NK-92 treated with Interleukin-12 subunit alpha and Interleukin-12 subunit beta, amount 100 ng/mL, for 24 hours (cell line): ENCODE measurements at places on chromosomes 7 and 10.

DNA sequence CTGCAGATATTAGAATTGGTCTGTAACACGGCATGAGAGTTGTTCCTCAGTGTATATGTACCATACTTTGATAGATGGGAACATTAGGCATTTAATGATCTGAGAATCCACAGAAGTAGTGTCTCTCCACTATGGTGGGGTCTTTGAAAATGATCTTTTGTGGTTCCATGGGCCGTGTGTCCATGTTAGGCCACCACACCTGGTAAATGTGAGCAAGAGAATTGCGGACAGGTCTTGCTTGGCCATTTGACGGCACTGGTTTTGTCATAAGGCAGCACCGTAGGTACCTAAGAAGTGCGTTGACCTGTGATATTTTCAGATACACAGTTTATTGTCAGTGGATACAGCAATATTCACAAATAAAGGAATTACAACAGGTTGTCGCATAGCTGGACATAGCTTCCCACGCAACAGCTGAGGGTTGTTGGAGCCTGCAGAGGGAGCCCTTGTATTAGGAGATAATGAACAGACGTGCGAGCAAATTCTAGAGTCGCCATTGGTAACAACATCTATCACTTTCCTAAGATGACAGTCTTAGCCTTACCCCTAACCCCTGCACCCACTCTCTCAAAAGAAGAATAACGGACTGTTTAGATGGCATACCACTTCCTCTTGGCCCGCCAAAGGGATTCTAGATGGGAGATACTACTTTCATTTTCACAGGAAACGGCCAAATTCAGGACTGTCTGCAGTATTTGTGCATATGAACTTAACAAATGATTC, 111.4 kb downstream of the COL28A1 start:
- DNase-seq = no peak

- no peak for DNase-seq
These were observed 415.0 kb downstream of the SFMBT2 start for GRCh38 chr10:6995831-6996230.

GRCh38 chr7:131522325-131522930, 34.0 kb downstream of the PODXL start:
- no peak for DNase-seq

- no peak for DNase-seq
These were observed 24.9 kb downstream of the C10orf120 start for GRCh38 chr10:122674781-122675180.

DNA sequence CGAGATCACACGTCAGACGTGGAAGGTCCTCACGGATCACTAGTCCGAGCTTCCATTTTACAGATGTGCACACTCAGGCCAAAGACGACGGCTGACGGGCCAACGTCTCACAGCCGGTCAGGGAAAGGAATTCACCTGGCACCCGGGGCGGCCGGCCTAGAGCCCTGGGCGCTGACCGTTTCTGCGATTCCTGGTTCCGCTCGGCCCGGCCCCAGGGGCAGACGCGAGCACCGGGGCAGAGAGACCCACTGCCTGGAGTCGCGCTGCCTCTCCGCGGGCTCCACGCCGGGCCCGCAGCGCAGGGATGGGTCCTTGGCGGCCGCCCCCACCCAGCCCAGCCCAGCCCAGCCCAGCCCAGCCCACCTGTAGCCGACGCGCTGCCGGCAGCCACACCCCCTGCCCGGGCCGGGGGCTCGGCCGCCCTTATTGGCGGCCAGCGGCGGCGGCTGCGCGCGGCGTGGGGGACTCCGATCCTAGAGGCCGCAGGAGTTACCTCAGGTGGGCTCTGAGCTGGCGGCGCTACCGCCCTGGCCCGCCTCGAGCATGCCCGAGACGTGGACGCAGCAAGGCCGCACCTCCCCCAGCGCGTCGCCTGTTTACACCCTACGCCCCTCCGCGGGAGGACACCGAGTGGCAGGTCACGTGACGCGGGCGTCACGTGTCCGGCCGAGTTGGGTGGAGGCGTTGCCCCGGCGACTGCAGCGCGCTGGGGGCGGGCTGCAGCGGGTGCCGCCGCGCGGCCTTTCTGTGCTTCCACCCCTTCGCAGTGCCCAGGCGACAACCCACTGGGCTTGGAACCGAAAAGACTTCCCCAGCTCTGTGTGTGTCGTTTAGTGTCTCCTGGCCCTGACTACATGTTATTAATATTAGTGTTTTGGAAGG, 78.1 kb downstream of the ZFAND4 start:
- DNase-seq = peak; percentile 63

GRCh38 chr7:27167916-27168264, 2.6 kb upstream of the HOXA9 start:
- no peak for DNase-seq

GRCh38 chr10:122336961-122337360, 37.5 kb upstream of the PLEKHA1 start:
- DNase-seq = no peak

DNA sequence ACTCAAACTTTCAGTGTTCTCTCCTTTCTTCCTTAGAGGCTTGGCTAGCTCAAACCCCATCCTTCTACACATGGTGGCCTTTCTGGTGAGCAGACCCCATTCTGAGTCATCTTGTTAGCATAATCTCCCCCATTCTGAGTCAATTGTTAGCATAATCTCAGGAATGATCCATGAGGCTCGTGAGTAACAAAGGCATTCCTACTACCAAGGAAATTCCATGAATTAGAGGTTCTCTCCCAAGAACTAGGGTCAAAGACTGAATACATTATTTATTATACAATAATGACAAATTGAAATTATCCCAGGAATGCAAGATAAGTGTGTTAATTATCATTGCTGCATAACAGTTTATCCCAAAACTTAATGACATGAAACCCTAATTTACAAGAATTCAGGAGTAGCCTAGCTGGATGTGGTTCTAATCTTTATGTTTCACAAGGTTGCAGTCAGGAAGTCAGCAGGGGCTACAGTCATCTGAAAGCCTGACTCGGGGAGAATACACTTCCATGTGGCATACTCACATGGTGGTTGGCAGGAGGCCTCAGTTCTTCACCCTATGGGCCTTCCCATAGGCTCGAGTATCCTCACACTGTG, 100.2 kb downstream of the MMRN2 start:
- no peak for DNase-seq

GRCh38 chr7:131363719-131364118, 36.0 kb downstream of the MKLN1 start:
- DNase-seq = no peak

GRCh38 chr7:140506788-140507464, 27.6 kb upstream of the MKRN1 start:
- DNase-seq = no peak

DNA sequence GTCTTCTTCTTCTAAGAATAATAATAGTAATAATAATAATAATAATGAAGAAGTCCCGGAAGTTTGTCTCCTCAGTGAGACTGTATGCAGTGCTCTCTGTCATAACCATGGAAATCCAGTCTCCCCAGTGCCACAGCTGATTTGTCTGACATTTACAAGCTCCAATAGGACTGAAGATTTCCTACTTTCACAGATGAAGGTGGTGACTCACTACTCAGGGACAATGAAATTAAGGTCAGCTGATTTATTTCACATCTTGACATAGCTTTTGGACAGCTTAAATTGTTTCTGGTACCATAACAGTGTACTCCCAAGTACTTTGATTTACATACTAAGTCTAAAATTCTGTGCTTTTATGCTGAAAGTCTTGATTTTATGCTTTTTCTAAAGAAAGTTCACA, 6.9 kb downstream of the CELF2 start:
- no peak for DNase-seq

GRCh38 chr10:33459602-33460001, 125.1 kb upstream of the NRP1 start:
- no peak for DNase-seq

- DNase-seq = no peak
These were observed 22.3 kb downstream of the MDFIC start for GRCh38 chr7:114943953-114944744.

GRCh38 chr10:118256825-118257570, 85.1 kb downstream of the FAM204A start:
- no peak for DNase-seq

DNA sequence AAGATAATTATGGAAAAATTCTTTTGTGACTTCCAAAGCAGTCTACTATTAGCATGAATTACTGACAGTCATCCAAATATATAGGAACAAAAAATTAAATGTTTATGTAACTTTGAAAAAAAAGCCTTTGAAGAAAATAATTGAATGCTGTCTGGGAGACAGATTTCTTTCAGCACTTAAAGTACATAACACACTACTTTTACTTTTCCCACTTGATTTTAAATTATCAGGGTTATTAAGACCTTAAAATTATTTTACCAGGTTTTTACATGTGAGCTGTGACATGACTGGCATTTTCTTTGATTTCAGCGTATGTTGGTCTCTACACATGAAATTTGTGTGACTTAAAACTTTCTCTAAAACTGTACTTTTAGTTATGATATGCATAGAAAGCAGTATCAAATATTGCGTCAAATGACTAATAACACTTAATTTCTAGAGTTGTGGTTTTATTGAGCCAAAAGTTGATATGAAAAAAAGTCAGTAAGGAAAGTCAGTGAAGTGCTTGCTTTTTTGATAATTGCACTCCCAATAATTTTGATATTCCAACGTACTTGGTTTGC, 3.1 kb downstream of the PTEN start:
- DNase-seq = no peak

- no peak for DNase-seq
These were observed 32.5 kb upstream of the FEZF1 start for GRCh38 chr7:122337011-122337410.

- DNase-seq = no peak
These were observed 110.2 kb downstream of the MYO3A start for GRCh38 chr10:26044141-26044749.

GRCh38 chr7:50266635-50267386, 37.7 kb upstream of the IKZF1 start:
- DNase-seq = peak; percentile 76

DNA sequence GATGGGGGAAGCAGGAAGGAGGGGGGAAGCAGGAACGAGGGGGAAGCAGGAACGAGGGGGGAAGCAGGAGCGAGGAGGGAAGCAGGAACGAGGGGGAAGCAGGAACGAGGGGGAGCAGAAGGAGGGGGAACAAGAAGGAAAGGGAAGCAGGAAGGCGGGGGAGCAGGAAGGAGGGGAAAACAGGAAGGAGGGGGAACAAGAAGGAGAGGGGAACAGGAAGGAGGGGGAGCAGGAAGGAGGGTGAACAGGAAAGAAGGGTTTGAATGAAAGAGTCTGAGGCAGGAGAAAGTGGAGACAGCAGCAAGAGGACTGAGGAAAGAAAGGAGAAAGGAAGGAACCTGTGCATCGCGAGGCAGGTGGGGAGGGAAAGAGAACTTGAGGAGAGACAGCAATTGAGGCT, 256.6 kb downstream of the PTEN start:
- no peak for DNase-seq

DNA sequence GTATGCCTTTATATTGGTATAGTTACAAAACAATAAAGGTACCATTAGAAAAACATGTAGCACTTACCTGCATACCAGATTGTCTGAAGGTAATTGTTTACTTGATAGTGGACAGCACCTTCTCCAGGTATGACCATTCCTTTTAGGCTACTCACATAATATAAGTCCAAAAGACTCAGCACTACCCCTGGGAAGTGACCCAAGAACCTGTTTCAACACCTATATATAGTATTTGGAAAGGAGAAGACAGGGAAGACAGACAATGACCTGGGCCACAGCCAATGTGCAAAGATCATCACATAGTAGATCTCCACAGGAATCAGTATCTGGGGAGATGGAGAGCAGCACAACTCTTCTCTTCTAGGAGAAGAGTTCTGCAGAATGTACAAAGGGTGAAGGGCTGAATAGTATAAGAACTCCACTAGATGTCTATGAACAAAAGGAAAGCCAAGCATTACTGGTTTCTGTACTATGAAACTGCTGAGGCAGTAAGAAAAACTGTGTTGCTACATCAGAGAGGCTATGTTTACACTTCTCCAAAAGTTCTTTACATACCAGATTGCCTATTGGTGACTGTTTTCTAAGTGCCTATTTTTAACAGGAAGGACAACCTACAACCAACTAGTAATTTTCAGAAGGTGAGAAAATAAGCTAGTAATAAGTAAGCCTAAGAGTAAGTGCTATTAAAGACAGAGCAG, 159.2 kb downstream of the BTAF1 start:
- DNase-seq = no peak

DNA sequence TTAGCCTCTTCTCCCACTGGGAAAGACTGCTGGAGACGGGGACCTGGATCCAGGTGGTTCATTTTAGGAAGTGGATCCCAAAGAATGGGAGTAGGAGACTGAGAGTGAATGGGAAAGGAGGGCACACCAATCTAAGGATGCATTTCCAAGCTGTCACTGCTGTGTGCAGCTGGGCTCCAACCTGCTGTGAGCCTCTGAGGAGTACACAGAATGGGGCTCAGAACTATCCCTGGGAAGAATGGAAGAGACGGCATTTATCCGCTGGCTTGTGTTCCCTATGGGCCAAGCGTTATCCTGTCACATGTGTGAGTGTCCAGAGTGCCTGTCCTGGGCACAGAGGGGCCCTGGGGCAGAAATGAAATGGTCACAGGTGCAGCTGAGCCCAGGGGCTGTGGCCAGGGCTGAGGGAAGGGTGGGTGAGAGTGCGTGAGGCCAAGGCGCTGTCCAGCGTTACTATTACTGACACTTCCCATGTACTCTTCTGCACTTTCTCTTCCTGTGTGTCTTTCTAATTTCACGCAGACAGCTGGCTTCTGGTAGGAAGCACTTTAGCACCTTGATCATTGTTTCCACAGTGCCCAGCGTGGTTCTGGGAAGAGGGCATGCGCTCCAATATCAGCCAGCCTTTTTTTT, 35.4 kb upstream of the PODXL start:
- DNase-seq = no peak
